CD4-positive, CD25-positive, alpha-beta regulatory T cell (primary cell): ENCODE measurements at places on chromosomes 6 and 20. TPM values are rescaled to one million over a fixed set of nuclear protein-coding genes. Genes with fewer than 3 reads are reported as not detected.

DNA sequence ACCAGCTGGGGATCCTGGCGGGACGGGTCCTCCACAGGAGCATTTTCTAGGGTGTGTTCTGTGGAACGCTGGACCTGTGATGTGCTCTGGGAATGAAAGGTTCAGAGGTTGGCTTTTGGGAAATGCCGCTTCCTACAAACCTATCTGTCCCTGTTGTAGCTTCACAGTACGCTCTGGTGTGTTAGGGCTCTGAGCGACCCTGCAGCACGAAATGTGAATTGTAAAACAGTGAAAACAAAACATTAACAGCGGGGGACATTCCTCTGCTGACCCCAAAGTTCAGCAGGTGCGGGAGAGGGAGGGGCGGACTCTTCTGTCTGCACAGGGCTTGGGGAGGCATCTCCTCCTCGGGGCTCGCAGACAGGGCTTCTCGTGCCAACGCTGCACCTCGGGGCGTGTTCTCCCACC is 155.9 kb downstream of the NRN1 start:
- DNase-seq, result no peak

- no peak for DNase-seq
Observed at GRCh38 chr6:47519279-47519678, 41.7 kb downstream of the CD2AP start.

GRCh38 chr6:84685983-84686584 is 78.3 kb downstream of the TBX18 start:
- DNase-seq, result no peak

GRCh38 chr6:37783025-37783855 is 36.3 kb upstream of the ZFAND3 start:
- no peak for DNase-seq

GRCh38 chr6:100665041-100665380 is 200.3 kb upstream of the SIM1 start:
- DNase-seq, result no peak

DNA sequence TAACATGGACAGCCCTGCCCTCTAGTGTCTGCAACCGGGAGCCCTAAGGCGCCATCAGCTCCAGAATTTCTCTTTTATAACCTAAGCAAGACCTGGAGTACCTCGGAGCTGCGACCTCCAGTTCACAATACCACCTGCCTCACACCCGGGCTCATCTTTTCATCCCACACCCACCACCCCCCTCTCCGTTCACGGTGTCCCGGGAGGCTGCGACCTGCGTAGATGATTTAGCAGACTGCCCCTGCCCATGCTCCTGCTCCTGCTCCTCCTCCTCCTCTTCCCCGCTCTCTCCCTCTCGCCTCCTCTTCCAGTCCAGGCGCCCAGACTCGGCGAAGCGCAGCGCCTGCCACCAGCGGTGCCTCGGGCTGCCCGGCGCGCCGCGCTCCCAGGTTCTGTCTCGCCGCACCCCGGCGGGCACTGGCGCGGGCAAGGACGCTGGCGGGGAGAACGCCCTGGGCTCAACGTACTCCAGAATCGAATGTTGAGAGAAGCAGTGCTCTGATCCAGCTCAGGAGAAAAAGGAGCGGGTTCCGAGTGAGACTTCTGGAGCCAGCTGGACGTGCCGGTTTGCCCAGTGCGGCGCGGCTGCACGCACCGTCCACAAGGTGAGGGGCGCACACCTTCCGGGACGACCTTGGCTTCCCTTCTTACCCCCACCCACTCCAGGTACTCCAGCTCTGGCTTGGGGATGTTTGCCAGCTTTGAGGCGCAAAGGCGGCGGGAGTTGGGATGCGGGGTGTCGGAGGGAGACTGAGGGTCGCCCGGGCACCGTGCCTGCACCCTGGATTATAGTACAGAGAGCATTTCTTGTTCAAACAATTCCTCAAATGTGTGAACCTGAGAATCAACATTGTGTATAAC is at the start of gene HTR1E:
Gene HTR1E (plus strand): TSS at position 310 of the 861 bp plus-strand sequence. CDS start 77,807 bp downstream, outside the sequence.
- no peak for DNase-seq

- DNase-seq, result no peak
Observed at GRCh38 chr6:165956874-165957273, 210.8 kb downstream of the TBXT start.

DNA sequence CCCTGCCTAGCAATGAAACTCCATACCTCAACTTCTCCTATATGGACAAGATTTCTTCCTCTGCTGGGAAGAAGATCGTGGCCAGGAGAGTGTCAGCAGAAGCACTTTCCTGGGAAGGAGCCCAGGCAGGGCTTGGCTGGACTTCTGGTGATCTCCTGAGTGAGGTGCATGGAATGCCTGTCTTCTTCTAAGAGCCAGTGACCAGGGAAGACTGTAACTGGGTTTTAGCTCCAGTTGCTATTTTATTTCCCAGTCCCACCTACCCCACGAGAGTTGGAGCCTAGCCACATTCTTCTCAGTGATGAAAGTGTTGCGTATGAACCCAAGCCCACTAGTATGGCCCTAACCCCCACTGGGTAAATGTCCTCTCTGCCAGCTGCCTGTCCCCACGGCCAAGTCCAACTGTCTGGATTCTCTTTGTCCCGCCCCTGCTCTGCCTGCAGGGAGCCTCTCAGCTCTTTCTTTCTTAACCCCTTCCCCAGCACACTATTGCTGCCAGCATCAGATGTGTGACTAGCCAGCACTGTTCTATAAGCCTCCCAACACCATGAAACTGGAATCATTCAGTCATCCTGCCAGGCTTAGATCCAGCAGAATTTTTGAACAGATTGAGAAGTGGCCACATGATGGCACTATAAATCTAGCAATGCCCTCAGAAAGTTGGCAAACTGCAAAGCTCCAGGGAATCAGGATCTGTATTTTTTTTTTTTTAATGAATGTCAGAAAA is 69.8 kb upstream of the FAM184A start:
- DNase-seq, result no peak

The TMEM170B gene
- 0.27 TPM for total RNA-seq

The KCNK16 gene
- not detected for total RNA-seq

The PRR18 gene
- not detected for total RNA-seq

The KIFC1 gene
- total RNA-seq, result 8.7 TPM
